ENCODE measurements at places on chromosomes 11 and 22. TPM values are rescaled to one million over a fixed set of nuclear protein-coding genes. Genes with fewer than 3 reads are reported as not detected.

DNA sequence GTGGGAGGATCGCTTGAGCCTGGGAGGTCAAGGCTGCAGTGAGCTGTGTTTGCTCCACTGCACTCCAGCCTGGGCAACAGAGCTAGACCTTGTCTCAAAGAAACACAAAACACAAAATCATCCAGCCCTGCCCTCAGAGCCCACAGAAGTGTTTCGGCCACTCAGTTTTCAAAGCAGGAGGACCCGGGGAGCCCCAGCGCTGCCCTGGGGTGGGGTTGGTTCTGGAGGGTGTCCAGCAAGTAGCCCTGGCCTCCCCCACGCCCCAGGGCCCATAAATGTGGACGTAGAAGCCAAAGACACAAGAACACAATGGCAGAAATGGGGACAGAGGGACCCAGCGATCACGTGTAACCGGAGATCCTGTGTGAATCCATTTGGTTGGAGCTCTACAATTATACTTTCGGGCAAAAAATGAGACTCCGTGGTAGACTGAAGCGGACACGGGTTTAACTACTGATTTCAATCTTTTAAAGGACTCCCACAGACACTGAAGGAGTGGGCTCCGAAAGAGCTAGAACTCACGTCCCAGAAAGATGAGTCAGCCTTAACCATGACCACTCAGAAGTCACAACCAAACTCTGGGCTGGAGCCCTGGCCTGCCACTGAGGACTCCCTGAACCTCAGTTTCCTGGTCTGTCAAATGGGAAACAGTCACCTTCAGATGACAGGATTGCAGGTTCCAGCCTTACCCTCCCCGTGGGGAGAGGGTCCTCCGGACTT, 9.0 kb upstream of the CYTH4 start:
- DNase-seq, result no peak

Gene TESMIN
- not detected for total RNA-seq

- DNase-seq, result no peak
Observed at GRCh38 chr22:31350410-31350863, 4.3 kb upstream of the PATZ1 start.

GRCh38 chr11:1109918-1110705, 35.4 kb downstream of the MUC2 start:
- no peak for DNase-seq

- DNase-seq, result no peak
Observed at GRCh38 chr22:31926969-31927368, 17.4 kb upstream of the YWHAH start.

DNA sequence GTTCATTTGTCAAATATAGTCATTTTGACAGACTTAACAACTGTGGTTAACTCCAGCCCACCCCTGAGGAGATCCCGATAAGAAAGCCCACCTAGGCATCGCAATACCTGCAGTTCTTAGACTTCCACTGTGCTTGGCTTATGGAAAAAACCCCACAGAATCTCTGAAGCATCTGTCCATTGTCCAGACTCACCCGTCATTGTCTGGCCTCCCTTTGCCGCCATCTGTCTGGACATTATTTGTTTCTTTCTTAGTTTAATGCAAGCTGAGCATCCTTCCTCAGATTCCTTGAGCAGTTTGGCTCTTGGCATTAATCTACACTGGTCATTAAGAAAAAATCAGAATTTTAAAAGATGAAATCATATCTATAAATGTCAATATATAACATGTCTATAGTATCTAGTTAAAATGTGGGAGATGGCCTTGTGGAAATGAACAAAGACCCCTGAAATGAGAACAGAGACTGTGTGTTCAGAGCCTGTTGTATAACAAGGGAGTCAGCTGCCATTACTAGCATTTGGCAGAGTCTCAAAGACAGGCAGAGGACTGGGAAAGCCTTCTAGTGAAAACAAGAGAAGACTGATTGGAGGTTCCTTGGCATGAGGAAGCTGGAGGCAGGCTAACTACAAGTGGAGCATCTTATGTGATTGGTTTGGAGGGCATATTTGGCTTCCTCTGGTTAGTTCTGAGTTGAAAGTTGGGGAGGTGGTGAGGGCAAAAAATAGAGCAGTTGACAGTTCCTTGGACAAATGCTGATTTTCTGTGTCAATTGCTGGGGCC, 80.4 kb downstream of the SPON1 start:
- no peak for DNase-seq

- no peak for DNase-seq
Observed at GRCh38 chr11:73348838-73349237, 27.4 kb upstream of the RELT start.

GRCh38 chr11:131467645-131468394, 97.4 kb downstream of the NTM start:
- DNase-seq, result no peak

GRCh38 chr11:68211546-68211945, 1.6 kb downstream of the KMT5B start:
- no peak for DNase-seq

Gene POU2F3
- not detected for total RNA-seq

DNA sequence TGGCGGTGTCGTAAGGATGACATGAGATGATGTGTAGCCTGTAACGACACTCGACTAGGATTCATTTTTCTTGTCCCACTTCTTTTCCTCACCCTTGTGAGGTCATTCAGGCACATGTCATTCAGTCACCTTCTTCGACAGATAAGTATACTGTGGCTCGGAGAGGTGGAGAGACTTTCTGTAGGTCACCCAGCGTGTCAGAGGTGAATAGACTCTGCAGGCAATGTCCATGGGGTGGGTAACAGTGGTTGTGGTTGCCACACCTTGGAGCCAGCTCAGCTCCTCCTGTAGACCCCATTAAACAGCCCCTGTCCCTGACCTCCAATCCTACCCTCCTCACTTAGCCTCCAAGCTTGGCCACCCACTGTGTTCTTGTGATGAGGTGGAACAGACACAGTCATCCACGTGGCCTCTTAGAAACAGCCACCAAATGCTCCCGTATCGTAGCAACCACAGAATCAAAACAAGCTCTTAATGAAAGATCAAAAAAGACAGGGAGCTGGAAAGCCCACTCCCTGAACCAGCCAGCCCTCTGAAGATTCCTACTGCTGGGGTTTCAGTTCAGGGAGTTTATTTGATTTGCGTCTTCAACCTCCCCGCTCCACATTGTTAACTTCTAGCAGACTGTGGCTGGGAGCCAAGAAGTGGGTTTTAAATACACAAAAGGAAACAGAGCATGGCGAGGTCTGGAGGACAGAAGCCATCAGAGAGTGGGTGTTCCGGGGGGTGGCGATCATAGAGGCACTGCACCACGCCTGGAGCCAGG, 89.0 kb upstream of the GRK3 start:
- no peak for DNase-seq

DNA sequence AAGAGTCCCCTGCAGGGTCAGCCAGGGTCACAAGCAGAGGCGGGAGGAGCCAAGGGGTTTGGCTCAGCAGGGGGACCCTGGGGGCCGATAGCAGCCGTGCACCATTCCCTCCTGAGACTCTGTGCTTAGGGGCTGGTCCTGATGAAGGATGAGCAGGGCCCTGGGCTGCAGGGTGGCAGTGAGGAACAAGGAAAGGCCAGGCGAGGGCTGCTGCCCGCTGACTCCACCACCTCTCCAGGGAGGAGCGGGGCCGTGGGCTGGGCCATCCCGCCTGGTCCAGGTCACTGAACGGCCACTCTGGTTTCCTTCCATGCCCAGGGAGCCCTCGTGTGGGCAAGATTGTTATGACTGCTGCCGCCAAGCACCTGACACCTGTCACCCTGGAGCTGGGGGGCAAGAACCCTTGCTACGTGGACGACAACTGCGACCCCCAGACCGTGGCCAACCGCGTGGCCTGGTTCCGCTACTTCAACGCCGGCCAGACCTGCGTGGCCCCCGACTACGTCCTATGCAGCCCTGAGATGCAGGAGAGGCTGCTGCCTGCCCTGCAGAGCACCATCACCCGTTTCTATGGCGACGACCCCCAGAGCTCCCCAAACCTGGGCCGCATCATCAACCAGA, 9.2 kb upstream of the NDUFS8 start:
- DNase-seq, result no peak

DNA sequence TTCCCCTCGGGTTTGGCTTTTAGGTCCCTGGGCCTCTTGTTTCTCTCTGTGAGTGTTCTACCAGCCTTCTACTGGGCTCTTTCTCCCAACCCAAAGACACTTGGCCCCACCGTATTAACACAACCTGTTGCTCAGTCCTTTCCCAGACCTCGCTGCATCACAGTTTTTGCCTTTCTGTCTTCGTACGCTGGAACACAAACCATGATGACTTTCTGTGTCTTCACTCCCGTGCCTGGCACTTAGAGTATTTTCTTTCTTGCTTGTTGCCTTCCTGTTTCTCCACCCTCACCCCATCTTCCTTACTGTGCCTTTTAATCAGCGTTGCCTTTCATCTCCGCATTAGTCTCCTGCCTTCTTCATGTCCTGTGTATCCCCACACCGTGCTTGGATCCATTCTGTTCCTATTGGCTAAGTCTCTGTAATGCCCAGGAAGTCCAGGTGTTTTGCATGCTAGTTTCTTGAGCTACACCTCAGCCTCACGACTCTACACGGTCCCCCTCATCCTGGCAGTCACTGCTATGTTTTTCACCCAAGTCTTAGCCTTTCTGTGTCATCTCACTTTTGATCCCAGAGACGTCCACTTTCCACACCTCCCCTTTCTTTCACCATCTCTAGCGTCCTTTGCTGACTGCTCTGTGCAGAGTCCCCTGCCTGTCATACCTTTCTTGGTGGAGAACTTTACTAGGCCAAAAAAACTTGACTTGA, 1.6 kb downstream of the MARK2 start:
- DNase-seq, result no peak

DNA sequence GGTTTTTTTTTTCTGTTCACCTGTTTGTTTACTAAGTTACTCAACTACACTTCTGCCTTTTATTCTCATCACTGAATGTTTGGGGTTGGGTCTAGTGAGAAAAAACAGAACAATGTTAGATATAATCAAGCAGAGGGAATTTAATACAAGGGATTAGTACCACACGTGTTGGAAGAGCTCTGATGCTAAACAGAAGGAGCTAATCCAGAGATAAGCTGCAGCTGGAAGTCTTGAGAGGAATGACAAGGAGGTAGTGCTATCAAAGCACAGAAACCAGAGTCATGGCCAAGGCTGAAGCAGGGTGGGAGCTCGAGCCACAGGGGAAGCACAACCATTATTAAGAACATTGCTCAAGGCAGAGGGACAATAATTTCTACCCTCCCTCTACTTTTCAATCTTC, 604.1 kb upstream of the ANO5 start:
- no peak for DNase-seq

Gene FAM180B
- not detected for total RNA-seq

DNA sequence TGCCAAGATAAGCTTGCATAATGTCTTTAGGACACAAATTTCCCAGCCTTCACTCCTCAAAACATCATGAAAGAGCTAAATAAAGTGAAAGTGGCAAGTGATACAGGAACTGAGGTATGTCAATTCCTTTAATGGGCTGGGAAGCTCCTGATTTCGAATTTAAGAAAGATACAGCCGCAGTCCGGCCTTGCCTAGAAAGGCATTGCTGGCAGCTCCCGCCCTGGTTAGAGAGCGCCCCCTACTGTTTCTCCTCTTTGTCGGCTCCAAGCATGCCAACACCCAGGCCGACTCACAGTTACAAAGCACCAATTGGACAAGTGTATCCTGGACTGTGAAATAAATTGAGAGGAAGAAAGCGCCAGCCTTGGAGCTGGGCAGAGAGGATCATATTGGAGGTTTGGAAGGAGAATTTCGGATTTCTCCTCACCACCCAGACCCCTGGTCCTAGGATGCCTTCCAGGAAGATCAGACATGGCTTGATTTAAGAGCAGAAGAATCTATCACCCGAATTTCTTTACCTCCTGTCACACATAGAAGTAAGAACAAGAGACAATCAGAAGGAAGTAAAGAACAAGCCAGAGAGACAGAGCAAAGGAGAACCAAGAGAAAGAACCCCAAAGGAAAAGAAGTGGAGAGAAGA, 84.0 kb downstream of the FAM76B start:
- DNase-seq, result peak; percentile 71

DNA sequence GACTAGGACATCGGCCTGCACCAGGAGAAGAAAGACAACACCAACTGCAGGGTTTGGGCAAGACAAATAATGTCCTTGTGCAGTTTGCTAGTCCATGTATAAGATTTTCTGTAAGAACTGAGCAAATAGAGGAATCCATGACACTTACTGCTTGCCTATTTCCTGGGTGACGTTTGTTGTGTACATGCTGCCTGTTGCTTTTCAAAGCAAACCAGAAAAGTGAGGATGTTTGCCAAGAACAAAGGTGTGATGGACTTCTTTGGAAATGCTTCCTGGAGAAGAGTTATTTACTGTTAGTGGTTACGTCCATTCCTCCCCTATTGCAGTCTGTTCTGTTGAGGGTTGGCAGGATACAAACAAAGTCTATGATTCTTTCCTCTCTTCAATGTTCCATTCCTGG, 126.5 kb downstream of the CASP12 start:
- DNase-seq, result no peak

Gene UPK3A
- total RNA-seq, result 3.5 TPM

- no peak for DNase-seq
Observed at GRCh38 chr11:29227811-29228210, 789.0 kb downstream of the KCNA4 start.

DNA sequence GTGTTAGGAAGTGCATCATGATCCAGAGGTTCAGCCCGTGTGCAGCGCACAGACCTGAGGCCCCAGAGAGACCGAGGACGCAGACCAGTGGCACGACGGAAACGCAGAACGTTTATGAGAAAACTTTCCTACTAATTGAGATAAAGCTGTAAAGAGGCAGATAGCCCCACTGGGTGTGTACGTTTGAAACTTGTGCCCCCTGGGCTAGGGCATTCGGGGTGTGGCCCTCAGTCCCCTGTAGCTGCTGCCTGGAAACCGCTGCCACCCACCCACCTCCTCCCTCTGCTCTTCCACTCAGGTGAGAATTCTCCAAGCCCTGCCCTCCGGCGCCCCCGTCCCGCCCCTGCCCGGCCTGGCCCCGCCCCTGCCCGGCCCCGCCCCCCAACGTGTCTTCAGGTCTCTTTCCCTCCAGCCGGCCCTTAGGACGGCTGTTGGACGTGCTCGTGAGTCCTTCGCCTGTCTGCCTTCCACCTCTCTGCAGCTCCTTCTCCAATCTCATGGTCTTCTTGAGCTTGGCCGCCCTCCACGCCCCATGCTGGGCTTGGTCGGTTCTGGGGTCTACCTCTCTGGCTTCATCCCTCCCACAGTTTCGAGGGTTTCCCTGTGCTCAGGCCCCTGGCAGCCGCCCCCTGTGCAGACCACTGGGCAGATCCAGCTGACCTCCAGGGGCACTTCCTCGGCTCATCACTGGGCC, 12.1 kb downstream of the MAPK8IP2 start:
- DNase-seq, result no peak

GRCh38 chr11:4713241-4713640, 8.7 kb downstream of the MMP26 start:
- DNase-seq, result no peak

DNA sequence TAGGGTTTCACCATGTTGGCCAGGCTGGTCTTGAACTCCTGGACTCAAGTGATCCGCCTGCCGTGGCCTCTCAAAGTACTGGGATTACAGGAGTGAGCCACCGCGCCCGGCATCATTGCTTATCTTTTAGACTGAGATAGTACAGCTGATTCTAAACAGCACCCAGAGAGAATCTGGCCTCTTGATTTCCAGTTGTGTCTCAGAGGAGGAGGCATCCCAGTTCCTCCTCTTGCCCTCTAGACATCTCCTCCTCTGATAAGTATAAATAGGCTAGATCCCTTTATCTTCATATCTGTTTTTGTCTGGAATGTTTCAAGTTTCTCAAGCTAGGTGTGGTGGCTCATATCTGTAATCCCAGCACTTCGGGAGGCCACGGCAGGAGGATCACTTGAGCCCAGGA, 7.0 kb downstream of the MARK2 start:
- no peak for DNase-seq

GRCh38 chr11:74941492-74941891, 7.4 kb downstream of the XRRA1 start:
- DNase-seq, result no peak

Gene UBQLN3
- not detected for total RNA-seq

All from gastrocnemius medialis (tissue), 4 donors.